ENCODE measurements at places on chromosomes 2 and 18. TPM values are rescaled to one million over a fixed set of nuclear protein-coding genes. Genes with fewer than 3 reads are reported as not detected.

Gene DNAJC5G
- 1.1 TPM for polyA plus RNA-seq

Gene SERPINB4
- 0.06 TPM for polyA plus RNA-seq

Gene CNDP1
- 0.72 TPM for polyA plus RNA-seq

Gene RNF125
- 2.2 TPM for polyA plus RNA-seq

Gene INHA
- polyA plus RNA-seq = 1.6 TPM

Gene RAB17
- 11.6 TPM for polyA plus RNA-seq

Gene TSPYL6
- polyA plus RNA-seq = not detected

Gene STPG4
- polyA plus RNA-seq = not detected

Gene CLEC4F
- 0.10 TPM for polyA plus RNA-seq

Gene PUM2
- polyA plus RNA-seq = 116 TPM

Gene PRSS56
- not detected for polyA plus RNA-seq

Gene LRP2
- polyA plus RNA-seq = 124 TPM

Gene IL18RAP
- 0.36 TPM for polyA plus RNA-seq

Gene PLEKHB2
- 89.1 TPM for polyA plus RNA-seq

Gene ARID5A
- polyA plus RNA-seq = 4.9 TPM

Gene ACMSD
- polyA plus RNA-seq = 41.8 TPM

Gene STAT4
- 9.4 TPM for polyA plus RNA-seq

Gene SERPINB12
- polyA plus RNA-seq = not detected

Gene KCTD1
- 74.2 TPM for polyA plus RNA-seq

Gene PARD3B
- polyA plus RNA-seq = 40.4 TPM

Gene PRLH
- polyA plus RNA-seq = not detected

Measured in right renal pelvis (tissue), 4 donors.